ELF-1 (cell line): ENCODE measurements at places on chromosomes 5 and 9.

GRCh38 chr5:103119070-103119764, 721 bp downstream of the GIN1 start:
- no peak for DNase-seq

- DNase-seq = peak; percentile 80
Measured at GRCh38 chr5:174581479-174581878, 142.9 kb upstream of the MSX2 start.

- peak; percentile 58 for DNase-seq
Measured at GRCh38 chr9:123425261-123425821, 69.3 kb downstream of the CRB2 start.

DNA sequence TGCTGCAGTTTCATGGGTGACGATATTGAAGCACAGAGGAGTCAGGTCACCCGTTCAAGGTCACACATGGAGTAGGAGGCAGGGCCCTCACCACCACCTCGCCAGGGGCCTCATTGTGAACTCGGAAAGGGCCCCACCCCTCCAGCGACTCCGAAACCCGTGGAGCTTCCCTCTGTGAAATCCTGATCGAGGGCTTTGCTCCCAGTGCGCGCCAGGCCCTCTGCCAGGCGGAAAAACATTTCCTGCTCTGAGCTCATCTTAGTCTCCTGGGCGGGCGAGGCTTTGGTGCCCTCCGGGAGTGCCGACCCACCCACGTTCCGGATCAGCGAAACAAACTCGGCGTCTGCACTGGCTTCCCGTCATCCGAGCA, 75.0 kb upstream of the FCN1 start:
- no peak for DNase-seq

DNA sequence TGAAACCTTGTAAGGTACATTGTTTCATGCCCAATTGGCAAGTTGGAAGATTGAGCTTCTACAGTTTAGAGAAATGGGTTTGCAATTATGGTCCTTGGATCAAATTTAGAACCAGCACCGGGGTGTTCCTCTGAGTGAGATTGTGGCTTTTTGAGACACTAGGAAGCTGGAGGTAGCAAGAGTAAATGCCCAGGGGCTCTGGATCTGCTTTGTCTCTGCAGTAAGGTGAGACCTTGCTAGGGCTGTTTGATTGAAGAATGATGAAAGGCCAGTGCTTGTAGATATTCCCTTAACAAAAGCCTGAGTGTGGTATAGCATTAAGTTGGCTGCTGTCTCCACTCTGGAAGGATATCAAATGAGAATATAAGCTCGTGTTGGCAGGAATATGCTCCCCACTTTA, 36.0 kb downstream of the WWC1 start:
- peak; percentile 63 for DNase-seq

GRCh38 chr9:131954299-131954698, 125.4 kb downstream of the MED27 start:
- DNase-seq = peak; percentile 47

DNA sequence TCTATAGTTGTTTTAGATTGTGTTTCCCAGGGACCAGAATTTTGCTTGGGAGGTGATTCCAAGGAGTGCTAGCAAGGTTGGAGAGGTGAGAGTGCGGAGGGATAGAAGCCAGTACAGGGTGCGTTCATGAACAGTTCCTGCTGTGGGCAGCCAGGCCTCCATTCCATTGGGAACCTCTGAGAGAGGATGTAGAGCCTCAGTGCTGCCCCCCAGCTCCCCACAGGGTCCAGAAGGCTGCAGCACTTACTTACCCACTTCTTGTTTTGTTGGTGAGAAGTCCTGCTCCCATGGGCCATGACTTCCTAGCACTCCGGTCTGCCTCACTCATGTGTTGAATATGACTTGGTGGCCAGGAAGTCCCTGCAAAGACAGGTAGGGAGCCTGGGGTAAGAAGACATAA, 128.2 kb upstream of the GAS1 start:
- peak; percentile 3 for DNase-seq

DNA sequence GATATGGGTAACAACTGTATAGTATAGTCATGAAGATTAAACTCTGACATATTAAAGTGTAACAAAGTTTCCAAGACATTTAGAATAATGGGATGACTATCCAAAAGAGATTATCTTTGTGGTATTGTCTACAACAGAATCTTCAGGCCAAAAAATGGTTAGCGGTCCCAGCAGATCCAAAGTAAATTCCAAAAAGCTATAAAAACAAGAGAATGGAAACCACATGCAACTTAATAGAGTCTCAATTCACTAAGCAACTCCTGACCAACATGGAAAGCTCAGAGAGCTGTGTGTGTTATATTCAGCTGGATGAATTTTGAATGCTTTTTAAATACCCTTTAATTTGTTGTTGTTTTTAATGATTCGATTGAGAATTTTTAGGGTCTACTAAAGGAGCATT, 688.2 kb downstream of the CETN3 start:
- no peak for DNase-seq

GRCh38 chr9:2963307-2963706, 119.4 kb upstream of the PUM3 start:
- DNase-seq = no peak

GRCh38 chr5:2748861-2749513, 2.5 kb downstream of the IRX2 start:
- DNase-seq = no peak

- no peak for DNase-seq
Measured at GRCh38 chr9:88652876-88653275, 117.9 kb downstream of the NXNL2 start.

GRCh38 chr5:124057724-124058231, 545.8 kb downstream of the CSNK1G3 start:
- DNase-seq = no peak

- DNase-seq = no peak
Measured at GRCh38 chr5:174563899-174564298, 160.5 kb upstream of the MSX2 start.
